ENCODE measurements at places on chromosomes 7 and 10.

DNA sequence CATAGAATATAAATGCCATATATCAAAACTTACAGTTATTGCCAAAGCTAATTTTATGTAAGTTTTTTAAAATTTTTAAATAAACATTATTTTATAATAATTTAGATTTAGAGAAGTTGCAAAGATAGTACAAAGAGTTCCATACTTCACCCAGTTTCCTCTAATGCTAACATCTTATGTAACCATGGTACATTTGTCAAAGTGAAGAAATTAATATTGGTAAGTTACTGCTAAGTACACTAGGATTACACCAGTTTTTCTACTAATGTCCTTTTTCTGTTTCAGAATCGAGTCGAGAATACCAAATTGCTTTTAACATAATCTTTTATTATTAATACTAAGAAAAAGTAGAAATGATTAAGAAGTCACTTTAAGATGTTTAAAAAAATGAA lies 29.2 kb downstream of the CSGALNACT2 start:
- no peak for ATAC-seq

DNA sequence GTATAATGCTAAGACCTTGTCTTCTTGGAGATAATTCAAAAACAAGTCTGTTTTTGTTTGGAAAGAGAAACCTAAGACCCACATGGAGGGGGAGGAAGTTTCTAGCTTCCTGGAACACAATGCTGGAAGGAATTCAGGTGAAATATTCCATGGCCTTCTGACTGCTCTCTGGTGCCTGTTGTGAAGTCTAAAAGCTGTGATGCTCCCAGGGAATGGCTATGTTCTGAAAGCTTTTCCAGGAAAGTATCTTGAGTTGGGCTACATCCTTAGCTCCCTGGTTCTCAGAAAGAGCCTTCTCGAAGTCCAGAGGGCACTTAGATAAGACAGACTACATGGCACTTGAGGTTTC lies 12.5 kb upstream of the PFKP start:
- ATAC-seq = no peak

DNA sequence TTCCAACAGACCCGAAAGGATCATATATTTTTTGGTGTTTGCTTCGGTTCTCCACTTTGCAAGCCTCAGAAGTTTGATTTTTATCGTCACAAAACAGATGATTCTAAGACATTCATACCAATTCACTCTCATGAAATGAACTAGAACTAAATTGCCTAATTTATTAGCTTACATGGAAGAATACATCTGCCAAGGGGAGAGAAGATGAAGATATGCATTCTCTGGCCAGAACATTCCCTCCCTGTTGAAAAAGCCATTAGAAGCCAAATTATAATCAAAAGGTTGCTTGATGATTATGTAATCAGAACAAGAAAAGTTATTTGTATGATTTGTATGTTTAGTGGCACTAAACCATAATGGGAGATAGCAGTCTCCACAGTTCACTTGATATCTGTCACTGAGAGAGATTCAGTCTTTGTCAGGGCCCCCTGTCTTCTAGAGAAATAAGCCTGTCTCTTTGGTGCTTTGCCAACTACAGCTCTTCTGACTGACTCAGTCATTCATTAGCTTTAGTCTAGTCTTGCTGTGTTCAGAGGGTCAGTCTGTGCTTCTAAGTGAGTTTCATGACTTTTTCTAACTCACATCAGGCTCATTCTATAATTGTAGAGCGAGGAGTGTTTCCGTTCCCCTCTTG lies 95.3 kb upstream of the GNAI1 start:
- no peak for ATAC-seq

DNA sequence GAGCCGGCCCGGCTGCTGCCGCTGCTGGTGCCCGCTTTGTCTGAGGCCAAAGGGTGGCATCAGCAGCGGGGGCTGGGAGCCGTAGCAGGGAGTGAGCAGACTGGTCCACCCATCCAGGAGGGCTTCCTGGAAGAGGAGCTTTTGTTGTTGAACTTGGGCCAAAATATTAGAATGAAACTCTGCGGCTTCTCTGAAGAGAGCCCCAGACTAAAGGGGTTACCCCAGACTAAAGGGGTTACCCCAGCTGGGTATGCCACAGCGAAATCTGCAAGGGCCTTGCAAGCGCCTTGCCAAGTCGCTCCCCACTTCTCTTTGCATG lies 154.7 kb upstream of the ZMIZ1 start:
- ATAC-seq = no peak

GRCh38 chr7:111006691-111007090 lies 84.2 kb upstream of the LRRN3 start:
- no peak for ATAC-seq

DNA sequence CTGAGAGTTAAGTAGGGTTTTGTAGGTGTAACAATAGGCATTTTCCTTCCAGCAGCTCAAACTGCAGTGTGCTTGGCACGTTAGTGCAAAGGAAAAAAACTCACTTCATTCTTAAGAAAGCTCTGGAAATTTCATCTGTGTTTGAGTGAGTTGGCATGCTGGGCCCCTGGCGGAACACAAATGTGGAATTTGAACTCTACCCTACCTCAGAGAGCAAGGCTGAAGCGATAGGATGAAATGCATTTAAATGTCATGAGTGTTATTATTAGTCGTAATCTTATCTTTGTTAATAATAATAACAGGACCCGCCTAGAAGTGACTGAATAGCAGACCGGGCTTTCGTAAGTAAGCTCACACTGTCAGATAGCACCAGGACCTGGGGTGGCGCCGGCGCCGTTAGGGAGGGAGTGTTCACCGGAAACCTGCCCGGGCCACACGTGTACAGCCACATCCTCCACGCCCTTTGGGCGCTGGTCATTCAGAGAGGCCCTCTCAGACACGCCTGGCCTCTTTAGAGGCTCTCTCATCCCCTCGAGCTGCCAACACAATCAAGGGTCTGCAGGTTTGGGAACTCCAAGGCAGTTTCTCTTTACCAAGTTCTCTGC lies 63.5 kb downstream of the GRK5 start:
- peak; percentile 64 for ATAC-seq

- ATAC-seq = no peak
These were observed 41.4 kb downstream of the LRRC20 start for GRCh38 chr10:70341016-70341415.

DNA sequence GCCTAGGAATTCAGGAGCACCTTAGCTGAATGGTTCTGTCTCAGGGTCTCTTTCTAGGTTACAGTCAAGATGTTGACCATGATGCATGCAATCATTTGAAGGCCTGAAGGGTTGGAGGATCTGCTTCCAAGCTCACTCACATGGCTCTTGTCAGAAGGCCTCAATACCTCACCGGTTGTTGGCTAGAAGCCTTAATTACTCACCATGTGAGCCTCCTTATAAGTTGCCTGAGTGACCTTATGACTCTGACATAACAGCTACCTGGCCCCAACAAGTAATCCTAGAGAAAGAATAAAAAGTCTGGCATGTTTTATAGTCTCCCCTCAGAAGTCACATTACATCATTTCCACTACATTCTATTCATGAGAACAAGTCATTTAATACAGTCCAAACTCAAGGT lies 3.4 kb upstream of the C1GALT1 start:
- no peak for ATAC-seq

GRCh38 chr7:51802718-51803117 lies 486.1 kb upstream of the COBL start:
- ATAC-seq = no peak

GRCh38 chr7:113267885-113268284 lies 149.5 kb upstream of the SMIM30 start:
- no peak for ATAC-seq

- ATAC-seq = no peak
These were observed 25.1 kb downstream of the SGCE start for GRCh38 chr7:94630855-94631254.

DNA sequence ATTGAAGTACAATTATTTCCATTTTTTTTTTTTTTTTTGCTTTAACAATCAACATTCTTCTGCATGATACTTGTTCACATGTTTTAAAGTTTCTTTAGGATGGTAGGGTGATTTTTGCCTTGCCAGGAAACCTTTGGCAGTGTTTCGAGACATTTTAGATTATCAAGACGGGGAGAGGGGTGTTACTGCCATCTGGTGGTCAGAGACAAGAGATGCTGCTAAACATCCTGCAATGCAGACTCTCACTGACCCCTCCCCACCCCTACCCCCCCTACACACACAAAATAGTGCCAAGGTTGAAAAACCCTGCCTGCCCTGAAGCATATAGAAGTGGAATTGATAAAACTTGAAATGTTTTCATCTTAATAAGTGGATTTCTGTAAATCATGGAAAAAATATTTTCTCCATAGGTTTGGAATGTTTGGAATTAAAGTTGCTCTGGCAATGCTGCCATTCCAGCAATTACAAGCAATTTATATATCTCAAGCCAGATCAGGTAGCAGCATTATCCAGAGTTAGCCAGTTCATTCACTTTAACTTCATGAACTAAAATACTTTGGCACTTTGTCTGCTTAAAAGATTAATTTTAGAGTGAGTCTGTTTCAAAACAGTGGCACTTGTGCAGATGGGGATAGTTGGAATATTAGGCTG lies 62.1 kb downstream of the SDHAF3 start:
- no peak for ATAC-seq

DNA sequence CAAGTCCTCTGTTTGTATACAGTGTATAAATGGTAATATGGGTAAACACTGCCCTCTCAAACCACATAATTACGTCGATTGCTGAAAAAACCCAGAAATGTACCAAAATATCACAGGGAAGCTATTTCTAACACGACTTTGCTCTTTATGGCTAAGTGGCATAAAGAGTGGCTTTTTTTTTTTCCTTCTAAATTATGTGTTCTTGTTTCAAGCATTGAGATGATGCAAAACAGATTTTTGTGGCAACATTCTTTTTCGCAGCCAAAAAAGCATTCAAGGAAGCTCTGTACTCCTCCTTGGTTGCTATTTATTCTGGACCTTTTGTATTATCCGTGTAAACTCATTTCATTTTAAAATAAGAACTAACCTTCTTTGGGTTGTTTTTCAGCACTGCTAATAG lies 138.9 kb downstream of the VTI1A start:
- no peak for ATAC-seq

DNA sequence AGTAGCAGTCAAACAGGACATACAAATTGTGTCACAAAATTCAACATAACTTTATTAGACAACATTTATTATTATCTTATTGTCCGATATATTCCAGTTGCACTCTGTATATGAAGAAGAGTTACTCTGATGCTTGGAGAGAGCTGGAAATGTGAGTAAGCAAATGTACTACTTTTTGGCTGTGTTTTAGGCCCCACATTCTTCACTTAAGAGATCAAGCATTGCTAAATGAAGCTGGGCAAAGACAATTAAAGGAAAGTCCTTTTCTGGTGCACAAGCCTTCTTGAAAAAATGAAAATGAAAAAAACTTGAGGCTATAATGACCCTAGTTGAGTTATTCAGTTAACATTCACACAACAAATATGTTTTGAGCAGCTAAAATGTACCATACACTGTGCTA lies 26.1 kb downstream of the MYPN start:
- ATAC-seq = peak; percentile 48

DNA sequence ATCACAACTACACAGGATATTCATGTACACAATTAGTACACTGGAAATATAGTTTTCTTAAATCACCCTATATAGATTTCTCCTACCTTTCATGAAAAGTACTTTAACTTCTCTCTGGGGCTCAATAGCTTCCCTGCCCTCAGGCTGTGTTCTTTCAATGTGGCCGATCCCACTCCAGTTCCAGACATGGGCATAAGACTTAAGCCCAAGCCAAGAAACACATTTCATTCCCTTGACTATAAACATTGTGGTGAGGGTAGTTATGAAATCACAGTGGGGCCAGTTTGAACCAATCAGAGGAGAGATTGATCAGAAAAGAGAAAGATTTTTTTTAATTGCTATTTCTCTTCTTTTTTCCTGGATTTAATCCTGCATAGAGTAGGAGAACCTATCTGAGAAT lies 904.6 kb upstream of the SORCS1 start:
- ATAC-seq = no peak

DNA sequence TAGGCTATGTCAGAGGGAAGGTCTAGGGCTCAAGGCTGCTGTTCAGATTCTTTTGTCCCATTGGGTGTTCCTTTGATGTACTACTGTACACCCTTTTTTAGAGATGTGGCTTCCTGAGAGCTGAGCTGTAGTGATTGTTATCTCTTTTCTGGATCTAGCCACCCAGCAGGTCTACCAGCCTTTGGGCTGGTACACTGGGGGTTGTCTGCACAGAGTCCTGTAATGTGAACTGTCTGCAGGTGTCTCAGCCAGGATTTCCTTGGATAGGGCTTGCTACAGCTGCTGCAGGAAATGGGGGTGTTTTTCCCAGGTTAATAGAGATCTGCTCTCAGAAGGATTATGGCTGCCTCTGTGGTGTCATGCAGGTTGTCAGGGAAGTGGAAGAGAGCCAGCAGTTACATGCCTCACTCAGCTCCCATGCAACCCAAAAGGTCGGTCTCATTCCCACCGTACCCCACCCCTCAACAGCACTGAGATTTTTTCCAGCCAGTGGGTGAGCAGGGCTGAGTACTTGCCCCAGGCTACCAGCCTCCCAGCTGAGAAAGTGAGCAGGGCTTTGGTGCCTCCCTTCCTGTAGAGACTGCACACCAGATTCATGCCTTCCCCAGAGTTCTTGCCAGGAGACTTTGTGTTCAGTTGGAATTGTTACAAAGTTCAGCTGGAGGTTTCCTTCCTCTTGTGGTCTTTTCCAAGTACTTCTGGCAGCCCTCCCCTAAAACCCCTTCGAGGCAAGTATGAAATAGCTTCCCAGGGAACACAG lies 63.3 kb downstream of the ZNF107 start:
- ATAC-seq = no peak

DNA sequence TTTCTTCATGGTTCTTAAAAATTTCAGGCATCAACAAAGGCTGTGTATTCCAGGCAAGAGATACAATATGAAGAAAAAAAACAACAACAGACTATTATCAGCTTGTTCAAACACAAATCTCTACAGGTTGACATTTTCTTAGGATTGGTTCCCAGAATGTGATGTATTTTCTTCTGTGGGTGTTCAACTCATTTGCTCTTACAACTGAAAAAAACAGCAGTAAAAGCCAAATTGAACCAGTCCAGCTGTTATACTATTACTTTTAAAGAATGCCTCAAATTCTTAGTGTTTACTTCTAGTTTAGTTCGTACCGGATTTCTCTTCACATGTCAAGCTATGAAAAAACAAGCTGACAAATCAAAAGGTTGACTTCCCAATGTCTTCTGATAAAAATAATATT lies 60.7 kb downstream of the CNTNAP2 start:
- ATAC-seq = no peak

GRCh38 chr10:110337906-110338305 lies 33.2 kb upstream of the SMNDC1 start:
- no peak for ATAC-seq

GRCh38 chr7:104091242-104091641 lies 101.8 kb upstream of the RELN start:
- no peak for ATAC-seq

DNA sequence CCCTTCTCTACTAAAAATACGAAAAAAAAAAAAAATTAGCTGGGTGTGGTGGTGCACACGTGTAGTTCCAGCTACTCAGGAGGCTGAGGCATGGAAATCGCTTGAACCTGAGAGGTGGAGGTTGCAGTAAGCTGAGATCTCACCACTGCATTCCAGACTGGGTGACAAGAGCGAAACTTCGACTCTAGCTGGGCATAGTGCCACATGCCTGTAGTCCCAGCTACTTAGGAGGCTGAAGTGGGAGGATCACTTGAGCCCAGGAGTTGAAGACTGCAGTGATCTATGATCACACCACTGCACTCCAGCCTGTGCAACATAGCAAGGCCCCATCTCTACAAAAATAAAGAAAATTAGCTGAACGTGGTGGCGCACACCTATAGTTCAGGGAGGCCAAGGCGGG lies 1.2 kb upstream of the SPACDR start:
- no peak for ATAC-seq
